Hindlimb muscle (tissue), 1 donor: ENCODE measurements at places on chromosomes 6 and 20.

DNA sequence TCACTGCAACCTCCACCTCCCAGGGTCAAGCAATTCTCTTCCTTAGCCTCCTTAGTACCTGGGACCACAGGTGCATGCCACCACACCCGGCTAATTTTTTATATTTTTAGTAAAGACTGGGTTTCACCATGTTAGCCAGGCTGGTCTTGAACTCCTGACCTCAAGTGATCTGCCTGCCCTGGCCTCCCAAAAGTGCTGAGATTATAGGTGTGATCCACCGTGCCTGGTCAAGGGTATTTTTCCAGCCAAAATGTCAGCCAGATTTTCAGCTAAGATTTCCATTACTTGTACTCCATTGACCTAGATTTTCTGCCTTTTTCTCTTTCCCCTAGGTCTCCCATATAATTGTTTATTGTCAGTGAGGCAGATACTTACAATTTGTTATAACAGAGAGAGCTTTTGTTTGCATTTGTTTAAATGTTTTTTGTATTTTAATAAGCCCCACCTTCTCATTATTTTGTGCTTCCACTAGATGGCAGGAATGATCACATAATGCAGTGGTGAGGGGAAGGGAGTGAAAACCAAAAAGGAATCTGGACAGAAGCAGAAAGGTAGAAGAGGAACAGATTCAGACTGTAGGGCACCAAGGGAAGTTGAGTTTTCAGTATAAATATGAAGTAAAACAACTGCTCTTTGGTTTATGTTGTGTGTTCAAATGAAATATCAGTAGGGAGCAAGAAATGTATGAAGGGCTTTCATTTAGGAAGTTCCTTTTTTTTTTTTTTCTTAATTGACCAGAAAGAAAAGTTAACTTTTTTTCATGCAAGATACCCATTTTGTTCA is 29.7 kb downstream of the RPF2 start:
- peak; percentile 48 for DNase-seq

DNA sequence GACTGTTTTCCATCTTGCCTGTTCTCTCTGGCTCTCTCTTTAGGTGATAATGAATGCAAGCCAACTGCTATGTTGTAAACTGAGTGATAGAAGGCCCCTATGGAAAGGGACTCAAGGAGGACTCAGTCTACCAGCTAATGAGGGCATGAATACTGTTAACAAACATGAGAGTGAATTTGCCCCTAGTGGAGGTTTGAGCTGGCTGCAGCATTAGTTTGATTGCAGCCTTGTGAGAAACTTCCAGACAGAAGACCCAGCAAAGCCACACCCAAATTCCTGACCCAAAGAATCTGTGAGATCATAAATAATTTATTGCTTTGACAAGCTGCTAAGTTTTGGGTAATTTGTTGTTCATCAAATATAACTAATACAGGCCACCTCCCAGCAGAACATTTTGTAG is 50.0 kb upstream of the PLCB1 start:
- no peak for DNase-seq

GRCh38 chr20:64069614-64070243 is 6.7 kb downstream of the TCEA2 start:
- DNase-seq = no peak

- no peak for DNase-seq
These were observed 1.3 kb downstream of the FERMT1 start for GRCh38 chr20:6121504-6121903.

- DNase-seq = peak; percentile 27
These were observed 661 bp upstream of the HEBP2 start for GRCh38 chr6:138403324-138403800.

- no peak for DNase-seq
These were observed 196.5 kb downstream of the GMPR start for GRCh38 chr6:16434885-16435284.

DNA sequence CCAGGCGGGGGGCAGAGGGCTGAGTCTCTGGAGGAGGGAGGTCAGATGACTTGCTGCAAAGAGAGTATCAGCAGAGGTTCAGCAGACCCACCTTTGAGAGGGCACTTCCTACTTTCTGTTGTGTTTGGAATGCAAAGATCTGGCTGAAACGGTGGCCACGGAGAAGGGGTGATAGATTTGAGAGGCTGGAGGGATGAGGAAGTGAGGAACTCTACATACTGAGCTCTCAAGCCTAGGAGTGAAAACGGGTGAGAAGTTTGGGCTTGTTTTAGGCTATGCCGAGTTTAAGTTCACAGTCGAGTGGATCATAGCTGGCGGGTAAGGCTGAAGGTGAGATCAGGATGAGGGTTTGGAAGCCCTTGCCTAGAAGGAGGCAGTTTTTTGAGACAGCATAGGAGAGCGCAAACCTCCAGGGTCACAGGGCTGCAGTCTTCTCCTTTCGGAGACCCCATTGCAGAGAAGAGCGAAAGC is 477 bp upstream of the ITPA start:
- no peak for DNase-seq

DNA sequence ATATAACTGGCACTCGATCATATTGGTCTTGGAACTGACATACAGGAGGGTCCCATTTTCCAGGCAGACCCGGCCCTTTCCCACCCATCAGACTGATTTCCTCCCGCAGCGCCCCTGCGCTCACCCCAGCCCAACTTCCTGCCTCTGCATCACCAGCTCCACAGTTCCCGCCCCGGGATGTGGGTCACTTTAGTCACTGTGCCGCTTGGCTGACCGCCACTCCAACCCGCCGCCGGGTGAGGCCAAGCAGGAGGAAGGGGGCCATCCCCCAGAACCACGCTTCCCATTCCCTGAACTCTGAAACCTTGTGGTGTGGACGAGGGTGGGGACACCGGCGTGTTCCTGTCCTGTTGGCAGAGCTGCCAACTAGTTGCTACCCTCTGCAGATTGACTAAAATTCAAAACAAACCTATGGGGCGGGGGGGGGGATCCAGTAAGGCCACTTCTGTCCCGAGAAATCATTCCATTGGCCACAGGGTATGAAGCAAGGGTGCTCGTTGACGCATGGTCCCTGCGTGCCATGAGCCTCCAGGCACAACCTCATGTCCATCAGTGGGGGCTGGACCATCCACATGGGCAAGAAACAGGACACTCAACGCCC is 12.3 kb downstream of the TGM2 start:
- peak; percentile 37 for DNase-seq

DNA sequence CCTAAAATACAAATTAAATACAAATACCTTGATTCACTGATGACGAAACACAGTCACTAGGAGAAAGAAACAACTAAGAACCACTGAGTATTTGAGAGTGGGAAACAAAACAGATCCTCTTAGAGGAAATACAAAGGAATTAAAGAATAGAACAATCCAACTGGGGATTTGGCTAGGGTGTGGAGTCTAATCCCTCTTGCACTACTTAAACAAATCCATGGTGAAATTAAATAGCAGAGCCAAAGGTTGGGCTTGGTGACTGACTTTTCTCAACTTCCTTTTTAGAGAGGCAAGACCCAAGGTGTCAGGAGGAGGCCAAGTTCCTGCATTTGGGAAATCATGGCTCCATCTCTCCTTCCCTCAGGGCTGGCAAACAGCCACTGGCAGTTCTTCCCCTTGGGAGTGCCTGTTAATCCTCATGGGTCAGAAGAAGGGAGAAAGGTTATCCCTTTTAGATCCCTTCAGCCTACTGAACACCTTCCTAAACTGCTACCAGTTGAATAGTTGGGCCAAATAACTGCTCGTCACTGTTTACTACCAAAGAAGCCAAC is 101.2 kb upstream of the TRAF3IP2 start:
- DNase-seq = no peak

DNA sequence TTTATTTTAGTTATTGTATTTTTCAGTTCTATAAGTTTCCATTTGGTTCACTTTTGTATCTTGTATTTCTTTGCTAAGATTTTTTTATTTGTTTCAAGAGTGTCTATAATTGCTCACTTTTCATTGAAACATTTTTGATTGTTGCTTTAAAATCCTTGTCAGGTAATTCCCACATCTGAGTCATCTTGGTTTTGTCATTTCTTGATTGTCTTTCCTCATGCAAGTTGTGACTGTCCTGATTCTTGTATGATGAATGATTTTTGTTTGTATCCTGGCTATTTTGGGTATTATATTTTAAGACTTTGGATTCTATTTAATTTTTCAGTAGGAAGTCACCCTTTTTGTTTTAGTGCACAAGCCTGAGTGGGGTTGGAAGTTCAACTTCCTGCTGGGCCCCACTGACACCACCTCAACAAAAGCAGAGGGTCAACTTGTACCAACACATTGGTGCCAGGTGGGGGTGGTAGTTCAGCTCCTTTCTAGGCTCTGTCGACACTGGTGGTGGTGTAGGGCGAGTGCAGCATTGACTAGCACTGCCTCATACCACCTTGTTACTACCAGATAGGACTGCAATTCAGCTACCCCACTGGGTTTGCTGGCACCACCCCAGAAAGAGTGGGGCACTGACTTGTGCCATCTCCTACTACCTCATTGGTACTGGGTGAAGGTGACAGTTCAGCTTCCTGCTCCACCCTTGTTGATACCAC is 8.8 kb downstream of the RSPH3 start:
- no peak for DNase-seq

GRCh38 chr6:436308-437036 is 44.9 kb downstream of the IRF4 start:
- DNase-seq = no peak

DNA sequence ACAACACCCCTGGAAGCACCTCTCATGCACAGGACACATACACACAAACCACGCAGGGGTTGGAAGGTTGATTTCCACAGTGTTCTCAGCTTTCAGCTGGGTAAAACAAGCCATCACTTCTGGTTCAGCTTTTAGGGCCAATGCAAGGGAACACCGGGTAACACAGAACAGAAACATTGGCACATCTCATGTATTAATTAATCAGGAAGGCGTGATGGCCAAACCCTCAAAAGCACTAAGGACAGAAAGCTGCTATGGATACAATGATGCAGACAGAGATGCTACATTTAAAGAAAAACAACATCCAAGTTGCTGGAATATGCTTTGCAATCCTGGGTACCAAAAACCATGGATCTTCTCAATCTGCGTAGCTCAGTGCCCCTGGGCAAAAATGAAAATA is 104.3 kb upstream of the BEND6 start:
- DNase-seq = no peak
